Activated CD4-positive, CD25-positive, alpha-beta regulatory T cell (primary cell): ENCODE measurements at places on chromosomes 7 and 10.

- no peak for DNase-seq
Measured at GRCh38 chr7:152752200-152752912, 7.2 kb upstream of the ACTR3B start.

GRCh38 chr10:107230887-107231286 is 66.4 kb upstream of the SORCS1 start:
- DNase-seq: no peak

GRCh38 chr10:95315509-95315908 is 24.7 kb upstream of the PDLIM1 start:
- DNase-seq: no peak

DNA sequence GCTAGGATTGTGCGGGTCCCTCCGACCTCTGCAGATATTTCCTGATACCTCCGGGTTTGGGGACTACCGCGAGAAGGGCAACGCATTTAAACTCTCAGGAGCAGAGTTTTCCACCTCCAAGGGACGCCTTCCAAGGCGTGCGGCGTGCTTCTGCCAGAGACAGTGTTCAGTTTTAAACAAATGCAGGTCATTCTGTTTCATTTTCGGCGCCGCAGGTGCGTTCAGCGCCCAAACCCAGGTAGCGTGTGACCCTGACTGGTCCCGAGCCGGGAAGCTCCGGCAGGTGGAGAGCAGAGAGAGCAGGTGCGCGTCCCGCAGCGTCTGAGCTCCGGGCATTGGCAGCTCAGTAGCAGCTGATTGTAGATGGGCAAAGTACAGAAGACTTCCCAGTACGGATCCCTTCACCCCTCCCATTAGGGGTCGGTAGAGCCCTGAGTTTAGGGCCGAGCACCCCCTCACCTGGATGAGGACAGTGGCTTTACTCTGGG is 1.4 kb upstream of the CYP26A1 start:
- no peak for DNase-seq

GRCh38 chr7:123571684-123572083 is 14.1 kb upstream of the NDUFA5 start:
- no peak for DNase-seq

GRCh38 chr10:82660205-82660604 is 785.2 kb downstream of the NRG3 start:
- no peak for DNase-seq

DNA sequence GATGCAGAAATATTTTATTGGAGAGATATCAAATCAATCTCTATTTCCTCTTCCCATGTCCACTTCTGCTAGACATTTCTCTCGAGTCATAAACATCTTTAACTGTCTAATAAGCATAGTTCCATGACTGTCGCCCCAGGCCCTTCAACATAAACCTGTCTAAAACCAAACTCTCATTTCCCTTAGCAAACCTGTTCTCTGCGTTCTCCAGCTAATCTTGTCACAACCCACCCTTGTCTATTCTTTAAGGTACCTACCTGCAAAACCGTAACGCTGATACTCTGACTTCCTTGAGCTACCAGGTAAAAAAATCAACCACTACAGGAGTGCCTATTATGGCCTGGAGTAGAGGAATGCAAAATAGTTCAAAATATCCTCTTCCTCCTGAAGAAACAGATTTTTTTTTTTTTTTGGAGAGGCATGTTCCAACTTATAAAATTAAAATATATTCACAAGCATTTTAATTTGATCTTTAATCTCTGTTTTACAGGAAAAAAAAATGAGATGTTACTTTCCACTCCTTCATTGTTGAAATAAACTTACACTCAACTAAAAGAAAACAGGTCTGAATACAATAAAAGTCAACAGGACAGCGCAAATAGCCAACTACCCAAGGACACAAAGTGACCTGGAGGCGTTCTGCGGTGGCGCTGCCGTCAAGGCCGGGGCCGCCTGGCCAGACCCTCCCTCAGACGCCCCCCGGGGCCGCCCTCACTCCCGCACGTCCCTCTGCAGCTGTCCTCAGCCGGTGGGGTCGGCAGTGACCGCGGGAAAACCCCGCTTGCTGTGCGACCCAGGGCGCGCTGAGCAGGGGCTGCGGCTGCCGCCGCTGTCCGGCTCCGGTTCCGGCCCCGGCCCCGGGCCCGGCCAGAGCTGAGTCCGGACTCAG is 765 bp downstream of the SLC25A40 start:
- DNase-seq: no peak

- no peak for DNase-seq
Measured at GRCh38 chr7:35691366-35691765, 3.6 kb downstream of the HERPUD2 start.

- DNase-seq: no peak
Measured at GRCh38 chr7:27670676-27671075, 8.0 kb upstream of the HIBADH start.

GRCh38 chr7:40535678-40536077 is 400.9 kb downstream of the SUGCT start:
- DNase-seq: no peak

DNA sequence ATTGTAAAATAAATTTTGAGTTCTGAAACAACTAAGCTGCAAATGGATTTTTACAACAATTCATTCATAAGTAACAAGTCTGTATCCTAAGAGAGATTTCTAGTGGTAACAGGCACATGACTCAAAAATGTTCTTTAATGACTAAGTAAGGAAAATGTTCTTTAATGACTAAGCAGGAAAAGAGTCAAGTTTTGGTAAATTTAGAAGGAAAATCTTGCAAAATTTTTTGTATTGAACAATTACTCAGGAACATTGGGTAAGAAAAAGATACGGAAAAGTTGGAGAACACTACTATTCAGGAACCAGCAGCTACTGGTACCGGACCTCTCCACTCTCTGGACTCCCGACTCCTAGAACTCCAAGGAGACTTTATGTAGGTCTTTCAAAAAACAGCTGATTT is 33.5 kb downstream of the HYCC1 start:
- DNase-seq: no peak

- no peak for DNase-seq
Measured at GRCh38 chr10:35639728-35640401, 2.2 kb downstream of the FZD8 start.

DNA sequence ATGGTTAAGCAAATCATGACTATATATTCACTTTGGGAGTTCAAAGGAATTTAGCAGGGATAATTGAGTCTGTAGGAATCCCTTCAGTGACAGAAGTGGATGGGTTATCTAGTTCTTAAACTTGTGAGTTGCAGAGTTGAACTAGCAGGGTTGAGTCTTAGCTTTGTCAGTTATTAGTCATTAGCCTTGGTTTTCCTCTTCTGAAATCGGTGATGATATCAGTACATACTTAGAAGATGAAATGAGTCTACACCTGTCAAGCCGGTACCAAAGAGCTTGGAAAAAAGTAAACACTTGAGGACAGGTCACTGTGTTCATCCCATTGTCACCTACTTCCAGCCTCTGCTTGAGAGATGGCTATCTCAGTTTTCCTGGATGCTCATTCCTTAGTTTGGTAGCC is 73.5 kb downstream of the BUB3 start:
- DNase-seq: no peak

- no peak for DNase-seq
Measured at GRCh38 chr7:84271543-84271942, 77.0 kb upstream of the SEMA3A start.

DNA sequence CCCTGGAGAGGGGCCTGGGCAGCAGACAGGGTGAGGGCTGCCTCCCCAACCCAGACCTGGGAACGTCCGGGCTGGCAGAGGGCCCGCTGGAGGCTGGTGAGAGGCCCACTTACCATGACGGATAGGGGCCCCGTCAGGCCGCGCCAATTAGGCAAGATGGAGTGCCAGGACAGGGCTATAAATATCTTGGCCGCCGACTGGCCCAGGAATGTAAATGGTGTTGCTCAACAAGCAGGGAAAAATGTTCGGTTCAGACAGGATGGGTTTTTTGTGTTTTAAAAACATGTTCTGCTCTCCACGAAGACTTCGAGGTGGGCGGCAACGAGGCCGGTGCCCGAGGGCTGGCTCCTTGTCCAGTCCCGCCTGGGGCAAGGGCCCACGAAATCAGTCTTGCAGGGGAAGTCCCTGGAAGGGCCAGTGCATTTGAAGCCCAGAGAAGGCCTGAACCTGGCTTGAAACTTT is 35.8 kb upstream of the ELN start:
- DNase-seq: no peak

- no peak for DNase-seq
Measured at GRCh38 chr7:70098905-70099672, 500.8 kb downstream of the AUTS2 start.

DNA sequence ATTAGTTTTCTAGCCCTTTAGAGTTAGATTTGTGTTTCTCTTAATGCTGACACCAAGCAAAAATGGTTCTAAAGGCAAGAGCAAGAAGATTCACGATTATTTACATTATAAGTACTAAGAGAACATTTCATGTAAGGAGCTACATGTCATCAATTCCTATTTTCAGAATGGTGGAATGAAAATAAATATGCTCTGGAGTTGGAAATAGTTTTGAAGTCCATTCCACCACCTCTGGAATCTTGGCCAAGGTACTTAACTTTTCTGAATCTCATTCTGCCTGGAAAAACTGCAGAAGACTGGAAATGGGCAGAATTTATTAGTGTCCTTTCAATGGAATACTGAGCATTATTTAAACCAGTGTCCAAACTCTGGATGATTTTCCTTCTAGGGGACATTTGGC is 125.1 kb upstream of the RAB11FIP2 start:
- DNase-seq: no peak

DNA sequence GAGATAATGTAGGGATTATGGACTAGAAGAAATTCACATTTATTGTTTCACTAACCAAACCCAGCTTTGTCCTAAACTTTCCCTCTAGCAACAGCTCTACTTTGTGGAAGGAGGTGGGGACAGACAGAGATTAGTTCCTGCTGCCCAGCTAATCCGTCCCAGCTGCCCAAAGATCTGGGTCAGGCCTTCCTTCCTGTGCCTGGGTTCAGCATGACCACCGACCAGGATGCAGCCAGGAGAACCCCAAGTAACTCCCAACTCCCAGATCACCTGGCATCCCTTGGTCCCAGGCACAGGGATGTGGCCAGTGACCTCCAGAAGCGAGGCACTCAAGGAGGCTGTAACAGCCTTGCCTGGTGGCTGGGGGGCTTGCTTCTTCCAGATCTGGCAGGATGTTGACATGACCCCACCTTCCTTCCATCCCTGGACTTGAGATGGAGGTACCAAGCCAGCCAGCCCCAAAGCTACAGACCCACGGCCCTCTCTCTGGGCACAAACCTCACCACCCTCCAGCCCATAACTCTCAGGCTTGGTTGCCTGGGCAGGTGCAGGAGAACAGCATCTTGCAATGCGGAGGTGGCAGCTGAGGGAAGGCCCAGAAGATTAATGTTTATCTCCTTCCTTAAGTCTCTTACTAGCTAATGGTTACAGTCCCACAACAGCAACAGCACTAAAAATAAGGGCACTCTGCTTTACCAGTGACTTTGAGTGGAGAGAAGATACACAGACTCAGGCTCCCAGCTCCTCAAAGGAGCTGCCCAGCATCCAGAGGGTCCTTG is 11.1 kb downstream of the CAMK2G start:
- DNase-seq: no peak

DNA sequence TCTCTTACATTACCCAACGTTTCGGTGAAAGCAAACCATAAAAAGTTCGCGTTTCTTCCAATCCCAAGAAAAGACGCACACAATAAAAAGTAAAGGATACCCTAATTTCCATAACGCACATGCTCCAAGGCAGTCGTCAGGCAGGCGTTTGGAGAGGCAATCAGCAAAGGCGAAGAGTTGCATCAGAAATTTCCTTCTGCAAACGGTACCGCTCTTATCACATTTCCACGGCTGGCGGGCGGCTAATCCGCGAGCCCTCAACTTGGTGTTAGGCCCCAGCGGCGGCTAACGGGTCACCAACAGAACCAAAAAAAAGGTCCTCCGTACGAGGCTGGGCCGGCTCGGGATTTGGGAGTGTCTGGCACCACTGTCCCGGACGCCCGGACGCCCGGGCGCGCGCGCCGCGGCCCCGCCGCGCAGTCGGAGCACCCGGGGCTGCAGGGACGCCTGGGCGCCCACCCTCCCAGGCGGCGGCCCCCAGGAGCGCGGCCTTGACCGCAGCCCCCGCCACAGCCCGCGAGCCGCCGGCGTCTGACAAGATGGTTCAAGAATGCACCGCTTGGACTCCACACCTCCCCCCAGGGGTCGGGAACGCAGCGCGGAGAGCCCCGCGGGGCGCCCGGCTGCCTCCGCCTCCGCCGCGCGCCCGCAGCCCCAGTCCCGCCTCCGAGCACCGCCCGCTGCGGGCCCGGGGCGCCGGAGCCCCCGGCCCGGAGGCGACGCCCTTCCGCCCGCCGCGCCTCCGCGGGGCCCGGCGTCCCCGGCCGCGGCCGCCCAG is 9.8 kb upstream of the GRB10 start:
- no peak for DNase-seq

- no peak for DNase-seq
Measured at GRCh38 chr10:104351061-104351702, 2.5 kb upstream of the CFAP58 start.

- no peak for DNase-seq
Measured at GRCh38 chr7:603152-603951, 83.7 kb upstream of the PDGFA start.

GRCh38 chr7:1814089-1814811 is 144.2 kb downstream of the ELFN1 start:
- DNase-seq: no peak

GRCh38 chr10:130179640-130180039 is 43.4 kb downstream of the GLRX3 start:
- no peak for DNase-seq

- no peak for DNase-seq
Measured at GRCh38 chr10:90424730-90425129, 433.1 kb downstream of the HTR7 start.

DNA sequence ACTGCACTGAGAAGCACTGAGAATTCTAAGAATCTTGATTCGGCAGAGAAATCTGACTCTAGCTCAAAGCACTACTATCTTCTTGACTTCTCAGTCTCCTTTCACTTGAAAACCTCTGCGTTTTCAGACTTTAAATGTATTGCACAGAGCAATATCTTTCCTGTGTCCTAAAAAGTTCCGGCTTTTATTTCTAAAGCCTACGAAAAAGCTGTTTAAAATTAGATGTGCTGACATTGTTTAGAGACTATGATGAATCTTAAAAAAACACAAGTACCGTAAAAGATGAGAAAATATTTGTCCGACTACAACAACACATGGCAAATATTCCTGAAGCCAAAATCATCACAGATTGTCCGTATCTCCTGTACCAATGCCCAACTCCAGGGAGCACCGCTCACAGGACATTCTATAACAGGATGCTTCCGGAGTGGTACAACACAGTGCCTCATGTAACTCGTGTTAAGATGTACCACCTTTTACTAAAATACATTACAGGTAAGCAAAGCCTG is 136.9 kb downstream of the CUBN start:
- DNase-seq: no peak

GRCh38 chr7:123024989-123025758 is 29.7 kb upstream of the TAS2R16 start:
- DNase-seq: no peak
